ENCODE measurements at places on chromosomes 7 and 10.
A peak's percentile ranks its signal among the peaks of the same experiment; 100 is the strongest.

- DNase-seq, result no peak
These were observed 8.7 kb upstream of the PYROXD2 start for GRCh38 chr10:98423691-98424120.

GRCh38 chr7:29808075-29808801, 1.9 kb downstream of the WIPF3 start:
- peak; percentile 21 for DNase-seq

- peak; percentile 68 for DNase-seq
These were observed 7.7 kb downstream of the CASP2 start for GRCh38 chr7:143295870-143296269.

DNA sequence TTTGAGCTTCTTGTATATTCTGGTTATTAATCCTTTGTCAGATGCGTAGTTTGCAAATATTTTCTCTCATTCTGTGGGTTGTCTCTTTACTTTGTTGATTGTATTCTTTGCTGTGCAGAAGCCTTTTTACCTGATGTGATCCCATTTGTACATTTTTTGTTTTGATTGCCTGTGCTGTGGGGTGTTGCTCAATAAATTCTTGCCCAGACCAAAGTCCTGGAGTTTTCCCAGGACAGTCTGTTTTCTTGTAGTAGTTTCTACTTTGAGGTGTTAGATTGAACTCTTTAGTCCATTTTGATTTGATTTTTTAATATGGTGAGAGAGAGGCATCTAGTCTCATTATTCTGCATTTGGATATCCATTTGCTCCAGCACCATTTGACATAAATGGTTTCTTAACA, 588.7 kb upstream of the MBL2 start:
- no peak for DNase-seq

DNA sequence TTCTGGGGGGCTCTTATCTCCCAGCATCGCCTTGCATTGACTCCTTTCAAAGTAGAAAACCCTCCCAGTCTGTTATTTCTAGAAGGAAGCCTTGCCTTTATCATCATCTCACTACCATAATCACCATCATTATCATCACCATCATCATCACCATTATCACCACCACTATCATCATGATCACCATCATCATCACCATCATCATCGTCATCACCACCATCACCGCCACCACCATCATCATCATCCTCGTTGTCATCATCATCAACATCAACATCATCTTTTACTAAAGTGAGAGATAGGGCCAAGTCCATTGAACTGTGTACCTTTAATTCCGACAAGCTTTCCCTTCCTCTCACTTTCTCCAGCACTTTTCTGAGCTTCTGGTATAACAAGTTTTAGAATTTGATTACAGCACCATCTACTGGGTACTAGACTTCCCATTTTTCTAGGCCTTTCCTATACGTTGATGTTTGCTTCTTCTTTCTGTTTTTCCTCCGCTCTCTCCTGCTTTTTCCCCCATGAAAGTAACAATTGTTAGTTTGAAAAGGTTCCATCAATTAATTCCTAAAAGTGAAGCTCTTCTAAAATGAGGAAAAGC, 226.4 kb downstream of the BUB3 start:
- peak; percentile 10 for DNase-seq

GRCh38 chr7:2076649-2077064, 156.1 kb downstream of the MAD1L1 start:
- DNase-seq, result no peak

- peak; percentile 32 for DNase-seq
These were observed 28.6 kb upstream of the ZEB1 start for GRCh38 chr10:31290386-31290785.

GRCh38 chr10:625751-626711, 63.4 kb downstream of the DIP2C start:
- DNase-seq, result no peak

- DNase-seq, result peak; percentile 96
These were observed 164.2 kb upstream of the ITGB1 start for GRCh38 chr10:33122014-33122809.

GRCh38 chr7:76278540-76278939, 23.9 kb upstream of the HSPB1 start:
- no peak for DNase-seq

DNA sequence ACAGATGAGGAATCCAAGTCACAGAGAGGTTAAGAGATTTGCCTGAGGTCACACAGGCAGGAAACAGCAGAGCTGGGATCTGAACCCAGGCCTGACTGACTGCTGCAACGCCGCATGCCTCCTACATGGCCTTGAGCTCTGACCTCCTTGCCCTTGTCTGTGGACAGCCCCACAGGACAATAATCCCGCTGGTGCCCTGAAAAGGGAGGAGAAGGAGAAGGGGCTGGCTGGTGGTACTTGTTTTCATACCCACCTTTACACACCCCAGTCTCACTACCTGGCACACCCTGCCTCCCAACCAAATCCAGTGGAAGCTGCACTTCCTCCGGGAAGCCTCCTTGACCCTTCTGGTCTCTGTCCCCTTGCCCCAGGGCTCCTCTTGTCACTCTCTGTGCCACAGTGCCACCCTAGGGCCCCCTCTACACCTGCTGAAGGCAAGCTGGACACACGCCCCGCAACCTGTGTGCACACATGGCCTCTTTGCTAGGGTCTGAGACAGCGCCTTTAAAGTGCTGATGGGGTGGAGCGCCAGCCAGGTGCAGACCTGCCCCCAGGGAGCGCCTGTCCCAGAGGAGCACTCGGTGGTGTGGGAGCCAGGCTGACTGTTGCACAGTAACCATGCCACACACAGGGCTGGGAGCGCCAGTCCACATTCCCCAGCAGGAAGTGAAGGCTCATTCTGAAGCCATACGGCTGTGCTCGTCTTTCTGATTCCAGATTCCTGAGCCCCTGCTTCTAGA, 38.6 kb downstream of the ZCCHC24 start:
- DNase-seq, result no peak

DNA sequence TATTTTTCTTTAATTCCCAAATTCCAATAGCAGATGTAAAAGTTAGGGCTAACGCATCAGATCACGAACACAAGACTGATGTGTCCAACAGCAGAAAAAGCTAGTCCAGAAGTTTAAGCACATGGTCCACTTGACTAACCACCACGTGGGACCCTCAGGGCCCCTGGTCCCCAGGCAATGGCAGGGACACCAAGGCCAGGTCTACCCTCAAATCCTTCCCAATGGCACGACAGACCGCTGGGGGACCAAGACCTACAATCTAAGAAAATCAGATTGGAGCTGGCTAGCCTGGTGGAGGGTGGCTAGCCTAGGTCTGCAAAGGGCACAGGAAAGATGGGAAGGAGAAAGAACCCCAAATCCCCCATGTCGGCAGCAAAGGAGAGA, 1.5 kb downstream of the GIGYF1 start:
- DNase-seq, result no peak

DNA sequence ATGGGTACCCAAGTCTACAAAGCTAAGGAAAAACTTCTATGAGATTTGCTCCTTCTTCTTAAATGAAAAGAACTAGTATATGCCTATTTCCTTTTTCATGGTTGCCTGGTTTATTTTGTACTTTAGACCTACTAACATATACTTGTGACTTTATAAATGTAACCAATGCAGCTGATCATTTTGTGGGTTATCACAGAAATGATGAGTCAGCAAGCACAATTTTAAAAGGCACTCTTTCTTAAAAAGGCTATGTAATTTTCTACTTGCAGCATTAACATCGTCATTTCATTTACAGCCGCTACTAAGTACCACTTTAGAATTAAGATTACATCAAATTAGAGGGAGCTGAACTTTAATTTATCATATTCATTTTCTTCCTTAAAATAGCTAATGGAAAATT, 13.6 kb downstream of the NEBL start:
- no peak for DNase-seq

GRCh38 chr10:111392159-111392558, 315.3 kb downstream of the ADRA2A start:
- peak; percentile 3 for DNase-seq

GRCh38 chr7:49980465-49980864, 112.6 kb downstream of the ZPBP start:
- DNase-seq, result no peak

GRCh38 chr7:144086730-144087129, 652 bp downstream of the OR2A12 start:
- no peak for DNase-seq

- no peak for DNase-seq
These were observed 73.1 kb downstream of the MKLN1 start for GRCh38 chr7:131400681-131401176.

- DNase-seq, result no peak
These were observed 45.3 kb downstream of the STARD3NL start for GRCh38 chr7:38223306-38223705.

- no peak for DNase-seq
These were observed 43.7 kb upstream of the NXPH1 start for GRCh38 chr7:8389593-8390261.

DNA sequence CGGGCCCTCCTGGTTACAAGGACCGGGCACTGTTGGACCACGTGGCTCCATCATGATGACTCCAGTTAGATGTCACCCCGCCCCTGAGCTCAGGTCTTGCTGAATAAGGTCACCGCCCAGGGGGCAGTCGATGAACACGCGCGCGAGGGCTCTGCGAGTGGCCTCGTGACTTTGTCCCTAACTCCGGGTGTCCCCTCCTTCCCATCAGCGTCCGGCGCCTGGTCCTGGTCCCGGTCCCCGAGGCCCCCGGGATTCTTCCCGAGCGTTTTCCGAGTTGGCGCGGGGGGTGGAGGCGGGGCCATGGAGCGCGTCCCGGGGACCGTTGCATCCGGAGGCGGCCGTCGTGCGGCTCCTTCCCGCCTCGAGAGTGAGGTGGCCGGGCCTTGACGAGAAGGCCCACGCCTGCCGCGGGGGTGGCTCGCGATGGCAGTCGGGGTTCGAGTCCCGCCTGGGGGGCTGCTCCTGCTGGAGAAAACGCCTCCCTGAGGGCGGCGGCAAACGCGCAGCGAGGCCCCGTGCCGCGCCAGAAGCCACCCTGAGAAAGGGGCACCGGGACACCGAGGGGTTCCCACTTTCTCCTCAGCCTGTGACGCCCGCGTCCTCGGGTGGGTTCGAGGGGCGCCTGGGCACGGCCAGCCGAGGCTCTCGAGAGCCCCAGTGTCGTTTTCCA, 569 bp upstream of the NPTX2 start:
- DNase-seq, result no peak

GRCh38 chr10:28382525-28383269, 79.8 kb upstream of the MPP7 start:
- peak; percentile 38 for DNase-seq

DNA sequence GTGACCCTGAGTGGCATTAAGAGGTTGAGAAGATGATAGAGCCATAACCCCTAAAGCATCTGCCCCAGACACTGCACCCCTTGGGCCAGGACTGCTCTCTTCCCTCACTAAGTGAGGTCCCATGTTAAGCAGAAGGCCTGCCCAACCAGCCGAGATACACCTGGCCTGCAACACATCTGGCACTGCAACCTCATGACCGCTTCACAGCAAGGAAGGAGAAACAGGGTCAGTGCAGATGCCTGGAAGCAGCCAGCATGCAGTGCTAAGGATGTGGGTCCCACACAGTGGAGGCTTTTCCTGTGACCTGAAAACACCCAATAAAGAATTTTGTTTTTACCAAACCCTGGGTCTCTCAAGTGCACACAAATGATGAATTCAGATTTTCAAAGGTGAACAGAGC, 7.4 kb downstream of the NOD1 start:
- no peak for DNase-seq

GRCh38 chr7:68576366-68576765, 1021.9 kb upstream of the AUTS2 start:
- DNase-seq, result no peak

- DNase-seq, result no peak
These were observed 336.7 kb upstream of the KLF6 start for GRCh38 chr10:4121502-4122380.

- peak; percentile 10 for DNase-seq
These were observed 6.0 kb downstream of the SRGN start for GRCh38 chr10:69093933-69094332.

- no peak for DNase-seq
These were observed 18.5 kb downstream of the CSGALNACT2 start for GRCh38 chr10:43156590-43157341.

DNA sequence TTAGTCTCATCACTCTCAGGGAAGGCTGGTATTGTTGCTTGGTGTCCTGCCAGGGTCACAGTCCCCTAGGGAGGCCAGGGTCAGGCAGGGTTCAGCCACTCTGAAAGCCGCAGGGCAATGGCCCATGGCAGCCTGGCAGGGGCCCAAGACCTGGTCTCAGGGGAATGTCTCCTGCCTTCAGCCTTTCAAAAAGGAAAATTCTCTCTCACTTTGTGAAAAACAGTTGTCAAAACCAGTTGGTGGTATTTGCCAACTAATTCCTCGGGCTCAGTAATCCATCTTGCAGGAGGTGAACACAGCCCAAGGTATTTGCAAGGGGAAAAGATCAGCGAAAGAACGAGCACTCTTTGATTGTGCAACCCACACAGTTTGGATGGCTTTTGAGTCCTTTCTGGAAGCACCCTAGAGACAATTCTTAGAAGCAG, 101.5 kb downstream of the JCAD start:
- peak; percentile 77 for DNase-seq

DNA sequence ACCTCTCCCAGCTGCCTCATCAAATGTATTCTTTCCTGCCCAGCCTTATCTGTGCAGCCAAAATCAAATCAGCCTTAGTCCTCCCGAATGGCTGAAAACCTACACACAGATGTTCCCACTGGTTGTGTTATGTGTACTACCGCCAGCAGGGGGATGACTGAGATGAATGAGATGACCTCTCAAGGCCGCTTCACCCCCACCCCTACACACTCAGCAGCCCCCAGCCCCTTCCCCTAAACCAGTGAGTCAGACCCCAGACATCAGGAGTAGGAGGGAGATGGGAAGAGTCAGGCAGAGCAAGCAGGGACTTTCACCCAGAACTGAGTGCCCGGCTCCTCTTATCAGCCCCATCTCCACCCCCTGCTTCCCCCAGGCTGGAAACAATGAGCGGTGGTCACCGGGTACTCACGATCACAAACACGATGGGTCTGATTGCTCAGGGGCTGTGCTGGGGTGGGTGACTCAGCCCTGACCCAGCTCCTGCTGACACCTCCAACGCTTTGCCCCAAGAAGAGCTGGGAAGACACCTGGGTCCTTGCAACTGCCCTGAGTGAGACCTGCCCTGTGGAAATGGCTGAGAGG, 6.5 kb upstream of the C10orf105 start:
- peak; percentile 19 for DNase-seq

GRCh38 chr7:68807666-68808065, 790.6 kb upstream of the AUTS2 start:
- DNase-seq, result peak; percentile 32

- DNase-seq, result peak; percentile 97
These were observed 483.9 kb downstream of the AUTS2 start for GRCh38 chr7:70082099-70082611.

- no peak for DNase-seq
These were observed 206.7 kb downstream of the AUTS2 start for GRCh38 chr7:69804962-69805361.

GRCh38 chr10:119776536-119776935, 50.7 kb downstream of the INPP5F start:
- no peak for DNase-seq

GRCh38 chr10:117409549-117410305, 34.5 kb upstream of the PDZD8 start:
- DNase-seq, result no peak

Measured in fibroblast of upper back skin (primary cell).